ENCODE measurements at places on chromosomes 1 and 21. TPM values are rescaled to one million over a fixed set of nuclear protein-coding genes. Genes with fewer than 3 reads are reported as not detected.

SLC45A3 gene
- 2.5 TPM for total RNA-seq

PLD5 gene
- total RNA-seq, result 8.1 TPM

FAM110D gene
- total RNA-seq, result 0.58 TPM

DNA sequence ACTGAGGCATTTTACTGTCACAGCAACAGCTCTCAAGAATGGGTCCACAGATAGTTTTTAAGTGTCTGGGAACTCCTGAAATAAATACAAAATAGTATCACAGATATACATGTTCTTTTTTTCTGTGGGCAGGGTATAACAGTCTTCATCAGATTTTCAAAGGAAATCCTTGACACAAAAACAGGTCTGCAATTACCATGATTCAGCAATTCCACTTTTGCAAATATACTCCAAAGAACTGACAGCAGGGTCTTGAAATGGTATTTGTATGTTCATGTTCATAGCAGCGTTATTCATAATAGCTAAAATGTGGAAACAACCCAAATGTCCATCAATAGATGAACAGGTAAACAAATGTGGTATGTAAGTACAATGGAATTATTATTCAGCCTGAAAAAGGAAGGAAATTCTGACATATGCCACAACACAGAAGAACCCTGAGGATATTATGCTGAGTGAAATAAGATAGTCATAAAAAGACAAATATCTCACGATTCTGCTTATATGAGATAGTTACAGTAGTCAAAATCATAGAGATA, 85.0 kb downstream of the EPS15 start:
- ATAC-seq, result no peak

DNA sequence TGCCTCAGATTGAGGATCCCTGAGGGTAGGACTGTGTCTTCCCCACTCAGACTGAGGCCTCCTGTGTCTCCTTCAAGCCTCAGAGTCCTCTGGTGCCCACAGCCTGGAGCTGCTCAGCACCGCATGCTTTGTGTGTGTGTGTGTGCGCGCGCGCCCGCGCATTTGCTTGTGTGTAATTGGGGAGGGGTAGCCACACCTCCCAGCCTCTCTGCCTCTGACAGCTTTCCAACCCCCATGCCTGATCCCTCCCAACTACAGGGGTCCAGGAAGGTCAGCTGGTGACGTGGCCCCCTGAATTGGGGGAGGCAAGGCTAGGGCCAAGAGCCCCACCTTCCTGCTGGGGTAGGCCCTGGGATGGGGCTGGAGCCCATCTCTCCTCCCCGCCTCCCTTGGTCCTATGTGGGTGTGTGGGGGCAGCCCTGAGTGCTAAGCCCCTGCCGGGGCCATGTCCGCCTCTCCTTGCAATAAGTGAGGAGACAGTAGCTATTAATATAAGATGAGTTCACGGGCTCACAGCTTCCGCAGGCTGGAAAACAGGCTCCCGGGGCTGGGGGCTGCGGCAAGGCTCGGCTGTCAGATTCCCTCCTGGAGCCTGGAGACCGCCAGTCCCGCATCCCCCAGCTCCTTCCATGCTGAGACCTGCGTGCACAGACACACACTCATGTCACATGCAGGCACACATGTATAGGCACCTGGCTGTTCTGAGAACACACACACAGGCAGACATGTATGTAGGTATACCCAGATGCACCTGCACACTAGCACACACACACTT, 7.0 kb downstream of the GPR3 start:
- ATAC-seq, result peak; percentile 28

- ATAC-seq, result no peak
These were observed 5.3 kb downstream of the DTL start for GRCh38 chr1:212040629-212041412.
